Kidney (tissue), 22 donors: ENCODE measurements at places on chromosomes 3 and 15. TPM values are rescaled to one million over a fixed set of nuclear protein-coding genes. Genes with fewer than 3 reads are reported as not detected.

The CYP1A2 gene
- total RNA-seq = not detected

The IL17RE gene
- total RNA-seq = 8.5 TPM

The PIGBOS1 gene
- total RNA-seq = 15.9 TPM

The PRSS50 gene
- 0.35 TPM for total RNA-seq

The REC114 gene
- not detected for total RNA-seq

The FETUB gene
- not detected for total RNA-seq

The ARGFX gene
- not detected for total RNA-seq

The INO80 gene
- 27.3 TPM for total RNA-seq

The GOLGA8M gene
- total RNA-seq = 4.9 TPM

The DPPA2 gene
- total RNA-seq = 0.19 TPM

The SGO1 gene
- 0.72 TPM for total RNA-seq

The PIERCE2 gene
- 2.7 TPM for total RNA-seq

The CIDEC gene
- total RNA-seq = not detected

The TEX55 gene
- not detected for total RNA-seq

The PSTPIP1 gene
- total RNA-seq = 22.1 TPM

The RBPMS2 gene
- total RNA-seq = 8.2 TPM

The SLC22A14 gene
- total RNA-seq = 0.19 TPM

The PATL2 gene
- total RNA-seq = 2.1 TPM

The PRTG gene
- 6.4 TPM for total RNA-seq
